ENCODE measurements at places on chromosomes 1 and 21. TPM values are rescaled to one million over a fixed set of nuclear protein-coding genes. Genes with fewer than 3 reads are reported as not detected.

The WLS gene
- 157 TPM for total RNA-seq

The LRRC38 gene
- total RNA-seq = not detected

The KLHDC8A gene
- not detected for total RNA-seq

The COL8A2 gene
- 0.54 TPM for total RNA-seq

The OR2G6 gene
- not detected for total RNA-seq

The ATP1A4 gene
- total RNA-seq = not detected

The RGS4 gene
- total RNA-seq = 635 TPM

The HSD3B2 gene
- not detected for total RNA-seq

The SPRR2G gene
- total RNA-seq = not detected

The HEYL gene
- total RNA-seq = not detected

The UBL4B gene
- not detected for total RNA-seq

The CFAP298 gene
- total RNA-seq = 8.1 TPM

The AIRE gene
- total RNA-seq = not detected

The TMPRSS15 gene
- total RNA-seq = not detected

The DISC1 gene
- total RNA-seq = 6.1 TPM

The AK5 gene
- 54.7 TPM for total RNA-seq

The DNALI1 gene
- 9.1 TPM for total RNA-seq

The SYCP1 gene
- not detected for total RNA-seq

The LHX8 gene
- not detected for total RNA-seq

The PTCH2 gene
- under 0.01 TPM for total RNA-seq

The TRIM45 gene
- 1.7 TPM for total RNA-seq

The PAQR6 gene
- total RNA-seq = not detected

The KIF26B gene
- total RNA-seq = 0.83 TPM

The CD247 gene
- total RNA-seq = not detected

The ERG gene
- not detected for total RNA-seq

The RCC1 gene
- total RNA-seq = 43.9 TPM

The CORT gene
- not detected for total RNA-seq

The POFUT2 gene
- total RNA-seq = 18.8 TPM

The HES3 gene
- not detected for total RNA-seq

The OR6Y1 gene
- not detected for total RNA-seq

The SPAG17 gene
- total RNA-seq = under 0.01 TPM

The FNDC5 gene
- 1.7 TPM for total RNA-seq

The PPM1J gene
- 1.4 TPM for total RNA-seq

The PM20D1 gene
- not detected for total RNA-seq

The MRPL9 gene
- total RNA-seq = 65.4 TPM

The VANGL2 gene
- 0.28 TPM for total RNA-seq

The FAM72A gene
- 2.2 TPM for total RNA-seq

The NCDN gene
- total RNA-seq = 9.7 TPM

All from IMR-90 (cell line).